Stimulated activated CD4-positive, alpha-beta T cell treated with anti-CD3 and anti-CD28 coated beads, TNF-alpha, amount 100 ng/mL, for 1 hour (primary cell): ENCODE measurements at places on chromosomes 16 and 17.

DNA sequence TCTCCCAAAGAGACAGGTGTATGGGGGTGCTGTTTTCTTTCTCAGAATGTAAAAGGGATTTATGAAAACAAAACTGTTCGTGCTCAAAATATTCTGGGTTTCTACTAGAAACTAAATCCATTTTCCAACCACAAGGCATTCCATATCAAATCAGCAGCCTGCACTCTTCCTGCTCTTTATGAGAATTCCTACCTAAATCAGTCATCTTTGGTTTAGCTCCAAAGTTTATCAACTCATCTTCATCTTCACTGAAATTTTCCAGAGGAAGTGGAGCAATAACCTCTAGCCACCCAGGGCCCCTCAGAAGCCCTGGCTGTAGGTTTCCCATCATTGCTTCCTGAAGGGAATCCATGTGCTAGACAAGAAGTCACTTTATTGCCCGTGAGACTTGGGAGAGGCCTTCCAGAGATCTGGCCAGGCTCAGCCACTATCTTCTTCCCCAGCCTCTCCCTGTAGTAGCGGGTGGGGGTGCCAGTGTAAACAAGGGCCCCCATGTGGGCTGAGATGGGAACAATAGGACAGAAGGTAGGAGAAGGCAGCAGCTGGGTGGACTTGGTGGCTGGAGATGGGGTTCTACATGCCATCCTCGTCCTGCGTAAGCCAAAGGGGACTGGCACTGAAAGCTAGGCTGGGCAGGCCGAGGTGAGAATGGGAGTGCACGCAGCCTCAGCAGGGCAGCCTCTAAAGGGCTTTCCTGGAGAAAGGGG is 22.0 kb upstream of the ALDH3A1 start:
- DNase-seq = no peak

- no peak for DNase-seq
Measured at GRCh38 chr17:17681744-17682292, 560 bp downstream of the RAI1 start.

DNA sequence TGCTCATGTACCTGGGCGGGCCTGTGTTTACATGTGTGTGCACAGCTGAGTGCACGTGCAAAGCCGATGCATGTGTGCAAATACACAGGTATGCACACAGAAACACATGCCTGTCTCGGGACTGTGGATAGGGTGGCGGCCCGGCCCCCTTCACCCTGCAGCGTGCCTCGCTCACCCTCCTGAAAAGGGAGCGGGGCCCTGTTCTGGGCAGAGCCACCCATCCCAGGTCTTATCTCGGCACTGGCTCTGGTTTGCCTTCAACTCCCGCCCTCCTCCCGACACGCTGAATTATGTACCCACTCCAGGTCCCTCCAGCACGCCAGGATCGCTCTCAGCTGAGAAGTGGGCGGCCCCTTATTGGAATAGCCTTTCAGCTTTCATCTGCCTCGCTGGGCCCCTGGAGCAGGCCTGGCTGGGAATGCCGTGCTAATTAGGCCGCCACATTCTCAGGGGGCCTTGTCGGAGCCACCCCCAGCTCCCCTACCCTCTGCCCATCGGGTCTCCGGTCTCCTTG is 77.8 kb downstream of the RTN4RL1 start:
- DNase-seq = no peak

- no peak for DNase-seq
Measured at GRCh38 chr16:89537549-89537925, 22.9 kb upstream of the RPL13 start.

DNA sequence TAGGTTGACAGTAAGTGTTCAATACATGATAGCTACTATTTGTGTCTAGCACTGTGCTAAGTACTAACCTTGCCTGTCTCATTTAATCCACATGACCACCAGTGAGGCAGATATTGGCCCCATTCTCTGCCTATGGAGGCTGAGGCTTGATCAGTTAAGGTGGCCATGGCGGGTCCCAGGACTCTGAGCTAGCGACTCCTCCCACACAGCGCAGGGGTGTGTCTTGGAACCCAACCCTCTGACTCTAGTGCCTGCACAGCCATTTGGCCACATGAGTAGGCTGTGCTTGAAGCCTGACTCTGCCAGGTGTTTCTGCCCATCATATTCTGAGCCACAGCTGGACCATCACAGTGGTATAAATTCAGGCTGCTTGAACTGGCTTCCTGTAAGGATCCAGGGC is 6.4 kb downstream of the NHERF1 start:
- DNase-seq = no peak

- peak; percentile 17 for DNase-seq
Measured at GRCh38 chr17:6435968-6436367, 1.0 kb upstream of the AIPL1 start.

- DNase-seq = no peak
Measured at GRCh38 chr17:1560858-1561355, 1.7 kb downstream of the PITPNA start.

- no peak for DNase-seq
Measured at GRCh38 chr16:414395-415169, 10.9 kb upstream of the RAB11FIP3 start.

DNA sequence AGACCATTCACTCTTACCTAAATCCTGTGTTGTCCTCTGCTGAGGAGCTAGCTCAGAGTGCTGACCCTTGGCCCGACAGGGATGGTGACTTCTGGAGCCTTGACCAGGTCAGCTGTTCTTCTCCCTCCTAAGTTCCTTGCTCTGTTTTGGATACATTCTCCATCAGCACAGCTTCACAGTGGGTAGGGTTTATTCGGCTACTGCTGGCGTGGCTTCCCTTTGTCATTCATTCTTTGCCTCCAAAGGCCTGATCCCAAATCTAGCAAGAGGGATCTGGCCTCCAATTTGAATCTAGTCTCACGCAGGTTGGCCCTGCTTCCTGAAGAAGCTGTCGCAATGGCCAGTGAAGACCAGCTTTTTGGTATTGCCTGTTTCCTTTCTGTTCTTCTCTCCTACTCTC is 116.6 kb downstream of the SHISA9 start:
- DNase-seq = no peak

- no peak for DNase-seq
Measured at GRCh38 chr17:72587156-72587555, 466.3 kb downstream of the SOX9 start.

- no peak for DNase-seq
Measured at GRCh38 chr16:58960484-58960883, 226.4 kb upstream of the GOT2 start.

GRCh38 chr17:55440391-55440790 is 18.8 kb upstream of the MMD start:
- DNase-seq = no peak

GRCh38 chr17:75633486-75634375 is 497 bp downstream of the SMIM5 start:
- DNase-seq = peak; percentile 28

DNA sequence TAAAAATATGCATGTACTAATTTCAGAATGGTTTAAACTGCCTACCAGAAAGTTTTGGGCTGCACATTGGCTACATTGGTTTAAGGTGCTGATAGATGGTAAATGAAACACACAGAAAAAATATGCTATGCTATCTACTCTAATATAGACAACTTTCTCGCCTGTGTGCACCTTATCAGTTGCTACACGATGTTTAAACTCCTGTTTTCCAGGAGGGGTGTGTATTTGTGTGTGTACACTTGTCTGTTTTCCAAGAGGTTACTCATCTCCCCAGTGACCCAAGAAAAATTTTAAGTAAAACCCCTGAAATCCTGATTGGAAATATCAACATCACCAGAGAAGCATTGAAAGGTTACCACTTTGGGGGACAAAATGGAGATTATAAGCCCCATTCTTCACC is 21.6 kb upstream of the PSMC5 start:
- DNase-seq = no peak

DNA sequence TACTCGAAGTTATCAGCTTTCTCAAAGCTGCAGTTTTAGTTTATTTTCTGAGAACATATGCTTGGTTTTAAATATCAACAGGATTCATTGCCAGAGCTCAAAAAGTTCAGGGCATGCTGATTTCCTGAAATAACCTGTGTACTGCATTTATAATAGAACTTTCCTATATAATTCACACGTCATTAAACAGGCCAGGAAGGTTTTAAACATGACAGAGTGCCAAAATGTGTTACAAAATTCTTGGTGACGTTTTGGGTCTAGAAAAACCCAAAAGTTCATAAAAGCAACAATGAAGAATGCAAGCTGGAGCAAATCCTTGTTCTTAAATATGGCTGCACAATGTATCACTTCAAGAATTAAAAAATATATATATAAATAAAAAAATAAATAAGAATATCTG is 1139.1 kb downstream of the CDH11 start:
- DNase-seq = no peak

GRCh38 chr17:62880120-62880519 is 72.0 kb upstream of the MARCHF10 start:
- DNase-seq = no peak

DNA sequence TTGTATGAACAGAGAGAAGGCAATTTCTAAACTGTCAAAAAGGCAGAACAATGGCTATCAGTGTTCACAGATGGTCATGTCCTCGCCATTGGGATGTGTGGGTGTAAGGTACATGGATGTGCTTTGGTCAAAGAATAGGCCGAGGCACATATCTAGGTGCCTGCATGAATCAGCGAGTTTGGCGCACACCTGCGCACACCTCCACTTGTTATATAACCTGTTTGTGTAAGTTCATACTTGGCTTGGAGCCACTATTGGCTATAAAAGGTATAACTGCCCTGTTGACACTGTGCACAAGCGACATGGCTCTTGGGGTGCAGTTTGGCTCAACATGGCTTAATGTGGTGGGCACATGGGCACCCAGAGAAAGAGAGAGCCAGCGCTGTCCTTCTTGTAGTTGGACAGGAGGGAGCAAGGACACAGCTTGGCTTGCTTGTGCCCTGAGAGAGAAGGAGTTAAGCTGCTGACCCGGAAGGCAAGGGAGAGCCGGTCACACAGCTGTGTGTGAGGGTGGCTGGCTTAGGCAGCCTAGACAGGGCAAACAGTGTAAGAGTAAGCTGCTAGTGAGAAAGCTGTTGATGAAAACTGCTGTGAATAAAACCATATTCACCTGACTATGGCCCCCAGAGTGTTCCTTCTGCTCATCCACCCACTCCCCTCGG is 499.1 kb downstream of the KCNJ2 start:
- DNase-seq = no peak

- DNase-seq = no peak
Measured at GRCh38 chr17:80279895-80280294, 19.2 kb downstream of the RNF213 start.
